H54 (cell line): ENCODE measurements at places on chromosomes 16 and 17.

- DNase-seq: no peak
Measured at GRCh38 chr17:64781014-64781756, 119.1 kb upstream of the SMURF2 start.

GRCh38 chr16:81815429-81815766 lies 36.3 kb downstream of the PLCG2 start:
- no peak for DNase-seq

- no peak for DNase-seq
Measured at GRCh38 chr17:17667231-17667630, 14.0 kb upstream of the RAI1 start.

- no peak for DNase-seq
Measured at GRCh38 chr17:1733759-1734158, 8.9 kb upstream of the SERPINF2 start.
